ENCODE measurements at places on chromosomes 6 and 20.
A peak's percentile ranks its signal among the peaks of the same experiment; 100 is the strongest.

- no peak for DNase-seq
These were observed 759.7 kb downstream of the HDGFL1 start for GRCh38 chr6:23329086-23329485.

- peak; percentile 75 for DNase-seq
These were observed 20.1 kb downstream of the ECT2L start for GRCh38 chr6:138815797-138816528.

DNA sequence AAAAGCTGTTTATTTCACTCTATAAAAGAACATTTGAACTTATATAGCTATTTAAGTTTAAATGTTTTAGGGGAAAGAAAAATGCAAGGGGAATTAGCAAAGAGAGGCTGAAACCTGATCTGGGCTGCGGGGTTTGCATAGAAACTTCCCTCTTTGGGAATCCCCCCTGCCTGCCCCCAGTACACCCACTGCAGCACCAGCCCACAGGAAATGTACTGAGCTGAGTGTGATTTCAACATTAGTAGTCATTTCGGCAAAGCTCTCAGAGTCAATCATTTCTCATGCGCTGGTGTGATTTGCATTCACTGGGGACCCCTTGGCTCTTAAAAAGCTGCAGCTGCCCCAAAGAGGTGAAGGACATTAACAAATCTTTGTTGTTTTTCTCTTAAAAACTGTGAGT lies 859.4 kb downstream of the MAFB start:
- DNase-seq, result peak; percentile 55

GRCh38 chr6:5083813-5084359 lies 1.3 kb upstream of the PPP1R3G start:
- no peak for DNase-seq

- DNase-seq, result peak; percentile 60
These were observed 210.4 kb upstream of the RNF24 start for GRCh38 chr20:4225745-4226144.

- DNase-seq, result no peak
These were observed 77.5 kb downstream of the C6orf118 start for GRCh38 chr6:165231581-165232561.
